ENCODE measurements at places on chromosomes 16 and 17.

DNA sequence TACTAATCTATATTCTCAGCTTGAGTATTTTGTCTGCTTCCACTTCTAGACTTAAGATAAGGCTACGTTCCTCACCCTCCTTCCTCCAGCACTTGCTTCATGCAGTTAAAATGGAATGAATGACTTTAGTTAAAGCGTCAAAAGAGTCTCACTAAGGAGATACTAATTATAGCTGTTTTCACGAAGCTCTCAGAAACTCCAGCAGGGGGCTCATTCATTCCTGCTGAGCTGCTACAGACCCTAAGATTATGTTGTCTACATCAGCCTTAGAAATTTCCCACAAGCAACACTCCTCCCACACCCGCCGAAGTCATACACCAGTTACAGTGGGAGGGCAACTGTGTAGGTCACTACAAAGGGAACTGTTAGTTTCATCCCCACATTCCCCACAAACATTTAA, 57.0 kb upstream of the KIFC3 start:
- DNase-seq = no peak

DNA sequence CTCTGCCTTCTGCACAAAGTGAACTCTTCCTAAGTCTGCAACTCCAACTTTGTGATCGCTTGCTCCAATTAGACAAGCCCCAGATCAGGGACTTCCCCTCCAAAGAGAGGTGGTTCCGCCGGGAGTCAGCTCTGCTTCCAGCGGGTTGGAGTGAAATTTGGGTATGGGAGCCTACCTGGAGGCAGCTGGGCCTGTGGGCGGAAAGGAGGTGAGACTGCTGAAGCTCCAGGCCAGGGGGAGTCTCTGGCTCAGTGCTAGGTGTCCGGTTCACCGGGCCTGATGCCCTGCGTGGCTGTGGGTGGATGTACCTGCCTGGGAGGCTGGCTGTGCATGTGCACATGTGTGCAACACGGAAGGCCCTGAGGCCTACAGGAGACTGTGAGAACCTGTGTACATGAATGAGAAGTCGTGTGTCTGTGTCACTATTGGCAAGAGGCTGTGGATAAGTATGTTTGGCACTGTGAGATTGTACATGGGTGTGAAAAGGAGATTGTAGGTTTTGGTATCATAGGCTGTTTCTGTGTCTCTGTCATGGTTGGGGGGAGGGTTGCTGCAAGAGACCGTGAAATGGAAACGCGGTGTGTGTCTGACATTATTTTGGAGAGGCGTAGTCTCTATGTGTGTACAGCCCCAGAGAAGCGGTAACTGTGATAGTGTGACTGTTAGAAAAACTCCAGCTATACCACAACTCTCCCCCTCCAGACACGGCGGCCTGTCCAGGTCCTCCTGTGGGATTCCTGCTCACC, 4.2 kb downstream of the LHX1 start:
- no peak for DNase-seq

DNA sequence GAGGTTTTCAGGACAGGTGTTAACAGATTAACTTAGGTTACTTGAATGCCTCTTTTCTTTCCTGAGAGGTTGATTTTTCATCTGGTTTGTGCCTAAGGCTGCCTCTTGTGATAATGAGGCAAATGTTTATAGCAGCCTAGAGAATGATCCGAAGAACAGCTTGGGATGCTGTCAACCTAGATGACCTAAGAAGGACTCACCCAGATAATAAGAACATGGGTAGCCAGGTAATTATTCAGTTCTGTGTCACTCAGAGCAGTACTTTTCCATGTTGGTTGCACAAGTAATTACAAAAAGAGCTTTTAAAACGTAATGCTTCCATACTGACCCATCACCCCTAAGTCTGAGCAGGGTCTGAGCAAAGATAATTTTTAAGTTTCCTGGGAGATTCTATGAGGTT, 60.3 kb downstream of the CHD9 start:
- DNase-seq = no peak

DNA sequence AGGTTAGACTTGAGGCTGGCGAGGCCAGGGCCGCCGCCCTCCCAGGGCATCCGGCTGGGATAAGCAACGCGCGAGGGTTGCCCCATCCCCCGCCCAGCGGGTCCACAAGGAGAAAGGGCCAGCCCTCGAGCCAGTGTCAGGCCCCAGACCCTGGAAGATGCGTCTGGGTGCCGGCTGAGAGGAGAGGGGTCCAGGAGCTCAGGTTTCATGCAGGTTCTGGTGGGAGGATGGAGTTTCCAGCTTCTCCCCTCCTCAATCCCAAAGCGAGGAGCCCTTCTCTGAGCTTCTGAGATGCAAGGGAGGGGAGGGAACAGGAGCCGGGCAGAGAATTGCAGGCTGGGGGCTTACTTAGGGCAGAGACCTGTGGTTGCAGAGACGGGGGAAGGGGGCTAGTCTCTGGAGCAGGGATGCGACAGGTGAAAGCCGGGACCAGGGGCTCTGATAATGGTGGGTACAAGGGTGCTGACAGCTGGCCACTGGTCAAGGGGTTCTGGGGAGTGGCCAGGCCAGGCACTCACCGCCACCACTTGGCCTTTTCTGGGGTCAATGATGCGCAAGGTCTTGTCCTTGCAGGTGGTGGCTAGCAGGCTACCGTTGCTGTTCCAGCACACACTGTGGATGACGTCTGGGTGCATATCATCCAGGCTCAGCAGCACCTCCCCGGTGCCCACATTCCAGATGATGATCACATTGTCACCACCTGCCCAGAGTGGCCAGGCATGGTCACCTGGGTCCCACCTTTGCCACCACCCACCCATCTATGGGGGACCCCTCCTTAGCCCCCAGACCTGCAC, 4.2 kb downstream of the CORO6 start:
- DNase-seq = no peak

DNA sequence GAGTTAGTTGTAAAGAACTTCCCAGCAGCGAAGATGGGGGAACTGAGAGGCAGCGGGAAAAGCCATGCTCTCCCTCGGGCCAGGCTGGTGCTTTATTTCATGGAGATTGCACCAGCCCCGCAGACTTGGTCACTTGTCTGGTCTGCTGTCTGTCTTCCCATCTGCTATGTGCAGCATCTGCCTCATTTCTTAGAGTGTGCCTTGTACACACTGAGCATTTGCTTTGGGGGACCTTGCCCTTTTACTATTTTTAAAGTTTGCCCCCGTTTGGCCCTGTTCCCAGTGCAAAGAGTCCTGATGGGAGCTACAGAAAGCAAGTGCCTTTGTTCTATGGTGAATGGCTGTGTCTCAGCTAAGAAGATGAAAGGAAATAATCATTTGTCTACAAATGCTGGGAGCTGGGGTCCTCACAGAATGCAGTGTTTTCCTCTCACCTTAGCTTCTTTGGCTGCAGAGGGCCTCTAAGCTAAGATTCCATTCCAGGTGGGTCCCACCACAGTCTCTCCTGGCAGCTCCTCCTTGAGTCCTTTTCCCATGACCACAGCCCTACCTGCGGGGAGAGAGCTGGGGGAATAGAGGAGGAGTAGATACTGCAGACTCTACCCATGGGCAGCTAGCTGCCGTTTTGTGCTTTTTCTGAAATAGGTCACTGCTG, 25.1 kb upstream of the CNOT1 start:
- DNase-seq = no peak

GRCh38 chr16:81745704-81746558, 33.2 kb upstream of the PLCG2 start:
- DNase-seq = peak; percentile 76

DNA sequence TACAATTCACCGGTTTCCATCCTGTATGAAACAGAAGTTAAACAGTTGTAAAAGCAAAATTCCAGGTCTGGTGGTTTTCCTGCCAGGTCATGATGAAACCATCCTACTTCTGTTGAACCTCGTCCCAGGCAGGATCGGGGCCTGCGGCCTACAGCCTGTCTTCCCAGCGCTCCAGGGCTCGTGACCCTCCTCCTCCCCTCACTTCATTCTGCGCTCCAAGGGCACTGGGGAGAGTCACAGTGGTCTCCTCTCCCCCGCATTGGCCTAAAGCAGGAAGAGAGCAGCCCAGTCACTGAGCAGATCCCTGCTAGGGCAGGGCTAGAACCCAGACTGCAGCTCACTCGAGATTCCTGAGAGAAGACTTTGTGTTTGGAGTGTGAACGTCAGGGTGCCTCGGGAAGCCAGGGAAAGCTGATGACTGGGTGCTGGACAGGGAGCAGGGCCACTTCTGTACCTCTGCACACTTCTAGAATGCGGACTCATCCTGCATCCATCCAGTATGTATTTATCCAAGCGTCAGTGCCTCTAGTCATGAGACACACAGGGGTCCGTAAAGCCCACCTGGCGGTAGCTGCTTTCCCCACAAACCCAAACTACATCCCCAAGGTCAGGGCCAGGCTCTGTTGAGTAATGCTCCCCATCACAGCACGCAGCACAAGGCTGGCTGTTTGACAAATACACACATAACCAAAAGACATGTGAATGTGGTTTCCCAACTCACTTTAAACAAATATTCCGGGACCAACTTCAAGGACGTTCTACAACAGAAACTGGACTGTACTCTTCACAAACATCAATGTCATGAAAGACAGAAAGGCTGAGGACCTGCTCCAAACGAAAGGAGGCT, 1.7 kb upstream of the ITGAE start:
- DNase-seq = no peak

DNA sequence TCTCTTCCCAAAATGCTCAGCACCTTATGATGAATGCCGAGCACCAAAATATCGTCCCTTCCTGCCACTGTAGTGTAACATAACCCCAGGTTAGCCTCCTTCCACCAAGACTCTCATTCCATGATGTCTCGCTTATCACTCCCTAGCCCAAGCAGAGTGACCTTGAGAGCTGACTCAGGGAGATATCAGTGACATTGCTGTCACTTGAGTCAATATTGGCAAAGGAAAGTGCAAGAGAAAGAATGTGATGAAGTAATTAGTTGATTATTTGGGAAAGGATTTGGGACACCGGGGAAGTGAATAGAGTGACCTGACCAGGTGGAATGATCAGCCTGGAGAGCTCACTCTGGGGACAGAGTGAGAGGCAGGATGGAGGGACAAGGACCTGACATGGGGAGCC, 2.6 kb upstream of the ANKFN1 start:
- no peak for DNase-seq

DNA sequence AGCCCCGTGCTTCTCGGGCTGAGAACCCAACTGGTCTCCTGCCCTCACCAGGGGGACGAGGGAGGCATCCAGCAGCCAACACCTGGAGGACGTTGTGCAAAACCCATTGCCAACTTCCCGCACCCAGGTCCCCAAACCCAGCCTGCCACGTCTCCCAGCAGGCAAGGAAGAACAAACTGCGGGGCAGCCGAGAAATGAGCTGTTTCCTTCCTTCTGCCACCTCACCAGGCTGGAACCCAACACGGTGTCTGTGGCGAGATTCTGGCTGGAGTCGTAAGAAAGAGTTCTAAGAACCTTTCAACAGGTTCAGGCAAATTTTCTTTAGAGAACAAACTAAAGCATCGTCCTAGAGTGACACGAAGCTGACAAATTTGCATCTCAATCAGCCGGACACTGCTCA, 3.6 kb downstream of the SLC43A2 start:
- DNase-seq = no peak

DNA sequence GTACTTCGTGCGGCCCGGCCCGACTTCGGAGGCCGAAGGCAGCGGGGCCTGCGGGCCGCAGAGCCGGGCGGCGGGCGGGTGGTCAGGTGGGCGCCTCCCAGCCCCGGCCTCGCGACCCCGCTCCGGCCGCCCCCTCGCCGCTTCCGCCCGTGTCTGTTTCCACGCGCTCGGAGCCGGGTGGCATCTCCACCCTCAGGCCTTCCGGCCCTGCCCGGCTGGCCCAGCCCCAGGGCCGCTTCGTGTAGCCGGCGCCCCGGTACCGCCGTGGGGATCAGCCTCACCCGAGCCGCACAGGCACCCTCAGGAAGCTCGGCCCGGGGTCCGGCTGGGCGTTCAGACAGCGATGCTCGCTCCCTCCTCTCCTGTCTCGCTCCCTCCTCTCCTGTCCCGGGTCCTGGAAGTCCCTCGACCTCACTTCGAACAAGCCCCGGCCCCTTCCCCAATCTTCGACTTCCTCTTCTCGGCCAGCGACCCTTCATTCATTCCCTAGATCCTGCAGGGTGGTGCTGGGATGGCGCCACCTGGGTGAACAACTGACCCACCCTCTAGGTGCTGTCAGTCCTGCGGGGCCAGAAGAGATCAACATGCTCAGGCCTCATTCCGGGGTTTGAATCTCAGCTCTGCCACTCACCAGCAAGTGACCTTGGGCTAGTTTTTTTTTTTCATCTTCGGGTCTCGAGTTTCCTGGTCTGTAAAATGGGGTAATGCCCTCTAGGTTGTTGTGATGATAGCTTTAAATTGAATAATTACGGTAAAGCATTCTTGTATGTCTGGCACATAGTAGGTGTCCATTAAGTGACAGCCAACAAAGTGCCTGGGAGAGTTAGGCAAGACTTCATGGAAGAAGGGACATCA, 610 bp downstream of the VPS4A start:
- DNase-seq = peak; percentile 17

- DNase-seq = no peak
Observed at GRCh38 chr17:28973425-28973824, 22.1 kb upstream of the PHF12 start.

DNA sequence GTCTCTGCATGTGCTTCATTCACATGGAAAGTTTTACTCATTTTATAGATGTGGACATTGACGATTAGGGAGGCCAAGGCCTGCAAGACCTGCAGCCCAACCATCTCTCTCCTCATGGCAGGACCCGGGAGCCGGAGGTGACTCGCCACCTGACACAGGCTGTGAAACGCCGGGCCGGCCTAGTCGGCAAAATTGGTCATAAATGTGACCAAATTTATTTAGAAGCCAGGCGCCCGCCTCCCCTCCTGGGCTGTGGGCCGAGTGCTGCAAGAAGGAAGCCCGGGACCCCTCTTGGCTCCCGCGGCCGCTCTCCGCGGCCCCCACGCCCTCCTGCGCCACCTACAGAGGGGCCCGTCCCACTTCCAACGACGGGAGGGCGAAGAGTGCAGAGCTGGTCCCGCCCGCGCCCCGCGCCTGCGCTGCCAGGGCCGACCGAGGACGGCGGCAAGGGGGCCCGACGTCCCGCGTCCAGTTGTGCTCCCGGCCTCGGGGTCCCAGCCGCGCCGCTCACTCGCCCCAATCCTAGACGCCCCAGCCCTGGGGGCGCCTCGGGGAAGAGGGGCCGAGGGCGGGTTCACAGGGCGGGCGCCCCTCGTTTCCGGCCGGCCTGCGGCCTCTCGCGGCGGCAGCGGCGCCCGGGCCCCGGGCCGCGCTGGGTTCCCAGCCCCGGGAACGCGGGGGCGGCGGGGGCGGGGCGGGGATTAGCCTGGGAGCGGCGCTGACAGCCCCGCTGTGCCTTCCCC, 47.5 kb downstream of the WNT3 start:
- peak; percentile 4 for DNase-seq

All from CD4-positive, alpha-beta T cell treated with Interleukin-15 for 4 hours (primary cell).